A549 treated with RU486 at 1 μM for 4 hours (cell line): ENCODE measurements at places on chromosomes 3 and 15. TPM values are rescaled to one million over a fixed set of nuclear protein-coding genes. Genes with fewer than 3 reads are reported as not detected.

COL6A5 gene
- not detected in 5 replicates for total RNA-seq

SH3GL3 gene
- 0.46 to 0.96 TPM (median 0.57 TPM) in 5 replicates for total RNA-seq

C2CD4A gene
- total RNA-seq, result 0.05 to 0.09 TPM (median 0.06 TPM) in 3 of 5 replicates, not detected in the others

POC1A gene
- 15.2 to 19.4 TPM (median 18.7 TPM) in 5 replicates for total RNA-seq

MKRN3 gene
- 1.1 to 3.3 TPM (median 2.3 TPM) in 5 replicates for total RNA-seq

MYL3 gene
- total RNA-seq, result 0.22 to 0.35 TPM in 2 of 5 replicates, not detected in the others

ZKSCAN7 gene
- total RNA-seq, result not detected in 5 replicates

CTXN2 gene
- total RNA-seq, result 0.02 TPM in 1 of 5 replicates, not detected in the others

NR2E3 gene
- 0.14 to 0.29 TPM (median 0.19 TPM) in 4 of 5 replicates, not detected in the other for total RNA-seq

RIOX2 gene
- 27.5 to 31.5 TPM (median 30.1 TPM) in 5 replicates for total RNA-seq

CDHR4 gene
- total RNA-seq, result 0.11 to 0.29 TPM (median 0.24 TPM) in 4 of 5 replicates, not detected in the other

SV2B gene
- 0.02 to 0.10 TPM (median 0.04 TPM) in 3 of 5 replicates, not detected in the others for total RNA-seq

ADPRH gene
- 1.9 to 2.6 TPM (median 2.6 TPM) in 5 replicates for total RNA-seq

ALDH1L1 gene
- 0.11 to 0.30 TPM (median 0.16 TPM) in 5 replicates for total RNA-seq

GP9 gene
- not detected in 5 replicates for total RNA-seq
